ENCODE measurements at places on chromosomes 2 and 18. TPM values are rescaled to one million over a fixed set of nuclear protein-coding genes. Genes with fewer than 3 reads are reported as not detected.

DNA sequence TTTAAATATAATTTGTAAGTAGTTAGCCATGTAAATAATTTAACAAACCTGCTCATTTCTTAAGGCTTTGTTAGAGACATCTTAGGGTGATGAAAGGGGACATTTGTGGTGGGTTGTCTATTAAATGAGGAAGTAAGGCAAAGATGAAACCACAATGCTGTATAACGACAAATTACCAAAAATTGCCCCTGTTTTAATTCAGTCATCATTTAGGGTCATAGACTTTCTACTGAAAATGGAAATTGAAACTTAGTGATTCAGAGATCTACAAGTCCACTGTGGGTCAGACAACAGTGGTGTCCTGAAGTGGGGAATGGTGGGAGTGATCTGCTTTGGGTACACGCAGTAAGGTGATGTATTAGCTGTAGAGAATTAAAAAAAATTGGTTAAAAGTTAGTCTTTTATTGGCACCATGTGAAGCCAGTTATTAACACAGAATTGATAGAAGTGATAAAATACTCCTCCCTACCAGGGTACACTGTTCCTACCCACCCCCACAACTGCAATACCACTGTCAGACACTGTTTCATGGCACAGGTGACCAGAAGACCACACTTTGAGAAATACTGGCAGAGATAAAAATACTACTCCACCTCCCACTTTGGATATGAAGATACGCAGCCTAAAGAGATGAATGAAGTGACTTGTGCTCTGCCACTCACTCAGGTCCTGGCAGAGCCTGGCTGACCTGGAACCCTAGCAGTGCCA lies 13.4 kb downstream of the CERS6 start:
- no peak for DNase-seq

DNA sequence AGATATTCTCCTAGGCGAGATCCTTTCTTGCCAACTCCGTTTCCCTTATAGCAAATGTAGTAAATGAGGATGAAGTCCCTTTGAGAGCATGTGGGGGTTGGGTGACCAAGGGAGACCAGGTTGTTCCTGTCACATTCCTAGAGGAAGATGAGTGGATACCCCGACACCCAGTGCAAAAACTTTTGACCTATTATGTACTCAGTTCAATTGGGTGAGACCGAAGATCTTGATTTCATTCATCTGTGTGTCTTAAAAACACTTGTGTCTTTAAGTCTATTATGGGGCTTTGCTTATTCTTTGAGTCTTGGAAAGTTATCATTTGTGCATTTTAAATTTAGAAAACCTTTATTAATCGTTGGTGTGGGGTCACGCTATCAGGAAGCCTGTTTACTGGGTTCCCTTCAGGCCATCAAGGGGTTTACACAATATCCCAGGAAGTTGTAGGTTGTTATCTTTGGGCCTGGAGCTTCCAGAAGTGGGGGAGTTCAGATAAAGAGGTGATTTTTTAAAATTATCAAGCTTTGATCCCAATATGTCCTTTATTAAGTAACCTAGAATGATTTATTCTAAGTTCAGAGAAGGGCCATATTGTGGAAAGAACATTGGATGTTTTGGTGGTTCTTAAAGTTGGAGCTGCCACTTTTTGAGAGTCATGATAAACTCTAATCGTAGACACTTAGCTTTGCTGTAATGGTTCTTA lies 2.8 kb downstream of the RHOB start:
- no peak for DNase-seq

SCG2 gene
- total RNA-seq: not detected

GRCh38 chr18:7336623-7337022 lies 105.7 kb downstream of the LRRC30 start:
- DNase-seq: no peak

- no peak for DNase-seq
Measured at GRCh38 chr2:175688243-175688642, 313.8 kb downstream of the LNPK start.

DNA sequence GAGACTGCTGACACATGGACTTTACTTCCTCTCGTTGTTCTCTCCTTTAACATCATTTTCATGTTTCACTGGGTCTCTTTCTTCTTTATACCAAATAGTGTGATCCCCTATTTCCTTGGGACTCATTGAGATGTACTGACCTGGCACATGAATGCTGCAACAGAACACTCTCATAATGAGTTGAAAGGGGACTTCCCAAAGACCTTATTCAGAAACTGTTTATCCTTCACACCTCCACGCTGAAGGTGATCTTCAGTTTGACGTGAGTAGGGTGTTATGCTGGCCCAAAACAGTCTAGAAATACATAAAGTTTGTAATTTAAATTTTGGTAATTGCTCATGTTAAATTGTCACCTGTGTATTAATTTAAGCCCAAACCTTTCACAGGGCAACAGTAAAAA lies 1096.8 kb upstream of the GYPC start:
- no peak for DNase-seq

Measured in activated CD4-positive, alpha-beta T cell treated with anti-CD3 and anti-CD28 coated beads for 36 hours (primary cell).